Panc1 (cell line): ENCODE measurements at places on chromosomes 1 and 21.

GRCh38 chr21:29330797-29331196 lies 32.1 kb downstream of the BACH1 start:
- no peak for DNase-seq

DNA sequence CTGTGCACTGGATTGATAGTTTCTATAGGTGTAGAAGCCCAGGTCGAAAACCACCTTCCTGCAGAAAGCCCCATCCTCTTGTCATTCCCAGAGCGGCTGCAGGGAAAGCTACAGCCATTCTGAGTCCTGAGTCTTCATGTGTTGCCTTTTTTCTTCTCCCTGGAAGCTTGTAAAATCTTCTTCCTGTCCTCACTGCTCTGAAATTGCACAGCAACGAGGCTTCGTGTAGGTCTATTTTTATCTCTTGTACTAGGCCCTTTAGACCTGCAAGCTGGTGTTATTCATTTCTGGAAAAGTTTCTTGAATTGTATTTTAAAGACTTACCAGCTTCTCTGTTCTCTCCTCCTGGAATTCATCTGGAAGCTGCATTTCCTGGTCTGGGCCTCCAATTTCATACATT lies 44.2 kb upstream of the ETS2 start:
- no peak for DNase-seq

DNA sequence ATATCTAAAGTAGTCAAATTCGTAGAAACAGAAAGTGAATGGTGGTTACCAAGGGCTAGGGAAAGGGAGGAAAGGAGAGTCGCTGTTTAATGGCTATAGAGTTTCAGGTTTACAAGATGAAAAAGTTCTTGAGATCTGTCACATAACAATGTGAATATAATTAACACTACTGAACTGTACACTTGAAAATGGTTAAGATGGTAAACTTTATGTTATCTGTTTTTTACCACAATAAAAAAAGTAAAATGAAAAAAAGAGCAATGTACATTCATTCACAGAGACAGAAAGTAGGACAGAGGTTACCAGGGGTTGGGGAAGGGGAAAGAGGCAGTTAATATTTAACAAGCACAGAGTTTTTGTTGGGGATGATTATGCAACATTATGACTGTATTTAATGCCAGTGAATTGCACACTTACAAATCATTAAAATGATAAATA lies 53.3 kb upstream of the SEC16B start:
- DNase-seq: no peak

DNA sequence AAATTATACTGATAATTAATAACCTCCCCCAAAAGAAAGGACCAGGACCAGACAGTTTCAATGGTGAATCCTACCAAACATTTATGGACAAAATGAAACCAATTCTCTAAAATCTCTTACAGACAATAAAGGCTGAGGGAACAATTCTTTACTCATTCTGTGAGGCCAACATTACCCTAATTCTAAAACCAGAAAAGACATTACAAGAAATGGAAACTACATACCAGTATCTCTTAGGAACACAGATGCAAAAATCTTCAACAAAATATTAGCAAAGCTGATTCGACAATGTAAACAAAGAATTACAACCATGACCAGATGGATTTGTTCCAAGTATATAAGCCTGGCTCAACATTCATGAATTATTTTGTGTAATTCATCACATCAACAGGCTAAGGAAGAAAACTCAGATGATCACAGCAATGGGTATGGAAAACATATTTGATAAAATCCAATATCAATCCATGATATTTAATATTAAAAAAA lies 8.6 kb downstream of the TMED5 start:
- DNase-seq: no peak

- no peak for DNase-seq
Measured at GRCh38 chr1:34711485-34711884, 43.4 kb upstream of the GJB5 start.

GRCh38 chr1:82628887-82629286 lies 828.2 kb downstream of the ADGRL2 start:
- no peak for DNase-seq

- DNase-seq: no peak
Measured at GRCh38 chr1:169648709-169649108, 18.8 kb upstream of the SELP start.

DNA sequence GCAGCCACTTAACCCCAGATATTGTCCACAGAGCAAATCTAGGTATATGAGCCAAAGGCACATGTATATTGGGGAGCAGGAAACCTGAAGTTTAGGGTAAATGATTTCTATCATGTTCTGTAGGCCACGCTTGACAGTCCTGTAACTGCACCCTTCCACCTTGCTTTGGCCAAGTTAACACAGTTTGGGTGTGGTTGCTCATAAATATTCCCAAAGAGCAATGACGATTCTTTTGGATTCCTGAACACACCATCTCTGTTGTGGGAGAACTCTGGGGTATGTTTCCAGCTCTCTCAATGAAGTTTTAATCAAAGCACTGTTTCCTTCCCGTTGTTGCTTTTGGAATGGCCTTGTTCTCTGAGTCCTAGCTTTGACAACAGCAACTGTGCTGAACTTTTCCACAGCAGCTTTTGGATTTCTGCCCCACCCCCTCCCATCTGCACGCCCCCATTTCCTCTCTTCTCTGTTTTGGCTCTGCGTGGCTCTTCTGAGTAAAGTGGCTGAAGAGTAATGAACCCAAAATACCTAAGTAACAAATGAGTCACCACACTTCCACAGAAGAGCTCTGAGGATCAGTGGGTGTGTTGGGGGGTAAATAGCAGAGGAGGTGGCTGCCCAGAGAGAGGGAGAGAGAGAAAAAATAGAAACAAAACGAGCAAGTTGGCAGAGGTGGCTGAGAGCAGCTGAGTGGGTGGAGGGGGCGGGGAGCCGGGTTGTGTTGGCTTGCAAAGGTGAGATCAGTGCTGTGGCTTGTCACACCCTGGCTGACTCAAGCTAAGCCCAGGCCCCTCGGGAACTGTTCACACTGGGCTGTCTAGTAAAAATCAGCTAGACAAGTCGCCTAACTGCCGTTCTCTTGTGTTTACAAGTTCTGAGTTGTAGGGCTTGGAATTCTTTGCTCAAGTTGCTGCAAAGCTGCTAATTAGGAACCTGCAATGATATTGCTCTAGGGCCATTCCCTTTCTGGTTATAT lies 26.9 kb upstream of the RAP1A start:
- DNase-seq: peak; percentile 27

DNA sequence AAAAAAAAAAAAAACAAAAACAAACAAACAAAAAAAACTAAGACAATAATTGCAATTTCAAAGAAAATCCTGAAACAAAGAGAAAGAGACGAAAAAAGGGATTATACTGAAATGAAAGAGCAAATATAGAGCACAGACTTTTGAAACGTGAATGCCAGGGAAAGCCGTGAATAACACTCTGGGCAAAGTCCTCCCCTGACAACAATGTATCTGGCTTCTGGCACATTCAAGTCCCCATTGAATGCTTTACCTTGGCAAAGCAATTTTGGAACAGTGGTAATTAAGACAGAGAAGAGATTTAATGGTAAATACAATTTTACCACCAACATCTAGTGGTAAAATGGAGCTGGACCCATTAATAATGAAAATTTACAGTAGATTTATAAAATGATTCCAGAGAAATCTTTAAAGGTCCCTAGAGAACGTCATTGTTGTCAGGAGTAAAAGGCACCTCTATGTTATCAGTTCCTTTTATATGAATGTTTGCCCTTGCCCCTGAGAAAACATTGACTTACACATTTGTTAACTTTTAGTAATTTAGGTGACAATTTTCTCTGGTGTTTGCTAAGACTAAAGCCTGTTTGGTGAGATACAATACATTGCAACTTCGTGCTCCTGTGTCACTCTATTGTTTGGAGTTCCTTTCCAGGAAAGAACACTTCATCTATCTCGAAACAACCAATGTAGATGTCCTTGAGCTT lies 89.7 kb downstream of the GREM2 start:
- DNase-seq: no peak

DNA sequence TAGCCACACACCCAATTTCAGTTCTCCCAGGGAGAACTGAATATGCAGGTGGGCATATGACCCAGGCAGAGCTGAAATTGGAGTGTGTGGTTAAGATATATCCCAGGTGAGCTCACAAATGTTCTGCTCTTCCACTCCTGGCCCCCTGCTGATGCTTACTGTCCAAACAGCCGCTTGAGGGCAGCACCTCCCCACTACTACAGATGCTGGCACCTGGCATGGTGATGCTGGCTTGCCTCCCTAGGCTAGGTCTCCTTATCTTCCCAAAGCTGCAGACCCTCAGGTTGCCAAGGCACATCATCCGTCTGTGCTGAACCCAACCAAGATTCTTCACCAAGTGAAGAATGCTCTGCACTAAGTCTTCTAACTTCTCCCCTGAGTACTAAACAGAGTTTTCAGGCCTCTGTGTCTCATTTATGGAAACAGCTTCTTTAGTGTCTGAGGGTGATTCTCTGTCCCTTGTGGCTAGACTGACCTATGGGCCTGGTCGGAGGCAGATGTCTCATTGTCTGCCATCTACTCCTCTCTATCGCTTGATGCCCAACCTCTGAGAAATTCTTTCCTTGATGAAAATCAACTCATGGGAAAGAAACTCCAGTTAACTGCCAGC lies 27.2 kb downstream of the XCL1 start:
- DNase-seq: peak; percentile 48

DNA sequence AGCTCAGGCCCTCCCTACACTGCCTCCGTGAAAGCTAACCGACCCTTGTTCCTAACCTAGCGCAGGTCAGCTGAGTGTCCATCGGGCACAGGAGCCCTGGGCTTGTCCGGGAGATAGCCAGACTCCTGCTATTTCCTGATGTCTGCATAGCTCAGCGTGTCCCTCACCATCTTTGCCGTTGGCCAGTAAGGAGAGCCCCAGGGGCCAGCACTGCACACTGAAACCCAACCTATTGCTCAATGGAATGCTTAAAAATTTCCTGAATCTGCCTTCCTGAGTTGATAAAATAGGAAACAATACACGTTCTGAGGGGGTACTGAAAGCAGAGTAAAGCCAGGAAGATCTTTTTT lies 2.2 kb downstream of the RUNX1 start:
- DNase-seq: no peak

GRCh38 chr1:186531561-186532165 lies 70.7 kb upstream of the PDC start:
- DNase-seq: no peak

DNA sequence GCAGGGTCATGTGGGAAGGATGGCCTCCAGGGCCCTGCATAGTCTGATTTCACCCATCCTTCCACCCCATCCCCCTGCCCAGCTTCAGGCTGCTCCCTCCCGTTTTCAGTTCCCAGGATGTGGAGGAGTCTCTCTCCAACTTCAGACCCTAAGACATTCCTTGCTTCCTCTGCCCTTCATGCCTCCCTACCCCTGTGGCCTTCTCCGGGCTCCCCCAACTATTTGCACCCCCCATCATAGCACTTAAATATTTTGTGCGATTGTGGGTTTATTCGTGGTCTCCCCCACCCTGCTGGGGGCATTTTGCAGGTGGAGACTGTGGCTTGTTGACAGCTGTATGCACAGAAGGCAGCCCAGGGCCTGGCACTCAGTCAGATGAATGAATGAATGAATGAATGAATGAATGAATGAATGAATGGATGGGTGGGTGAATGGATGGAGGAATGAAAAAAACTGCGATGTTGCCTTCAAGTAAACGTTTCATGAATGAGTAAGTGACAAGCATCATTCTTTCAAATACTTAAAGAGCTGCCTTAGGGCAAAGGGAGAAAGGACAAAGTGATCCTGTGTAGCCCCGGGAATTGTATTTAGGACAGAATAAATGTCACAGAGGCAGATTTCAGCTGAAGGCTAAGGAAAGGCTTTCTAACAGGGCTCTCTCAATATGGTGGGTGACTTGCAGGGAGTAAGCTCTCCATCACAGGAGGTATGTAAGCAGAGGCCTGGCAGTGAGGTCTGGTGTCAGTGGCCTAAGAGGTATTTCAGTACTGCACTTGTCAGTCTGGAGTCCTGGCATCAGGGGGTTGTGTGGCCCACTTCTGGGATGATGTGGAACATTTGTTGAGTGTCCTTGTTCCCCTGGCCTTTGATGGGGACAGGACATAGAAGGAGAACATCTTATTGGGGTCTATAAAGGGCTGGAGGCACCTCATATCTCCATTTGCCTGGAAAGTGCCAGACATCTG lies 156.4 kb downstream of the PTPRU start:
- DNase-seq: no peak

DNA sequence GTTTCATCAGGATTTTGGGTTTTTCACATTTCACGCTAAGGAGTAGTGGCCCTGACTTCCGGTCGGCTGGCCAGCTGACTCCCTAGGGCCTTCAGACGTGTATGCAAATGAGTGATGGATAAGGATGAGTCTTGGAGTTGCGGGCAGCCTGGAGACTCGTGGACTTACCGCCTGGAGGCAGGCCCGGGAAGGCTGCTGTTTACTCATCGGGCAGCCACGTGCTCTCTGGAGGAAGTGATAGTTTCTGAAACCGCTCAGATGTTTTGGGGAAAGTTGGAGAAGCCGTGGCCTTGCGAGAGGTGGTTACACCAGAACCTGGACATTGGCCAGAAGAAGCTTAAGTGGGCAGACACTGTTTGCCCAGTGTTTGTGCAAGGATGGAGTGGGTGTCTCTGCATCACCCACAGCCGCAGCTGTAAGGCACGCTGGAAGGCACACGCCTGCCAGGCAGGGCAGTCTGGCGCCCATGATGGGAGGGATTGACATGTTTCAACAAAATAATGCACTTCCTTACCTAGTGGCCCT lies 23.1 kb upstream of the TNFRSF1B start:
- DNase-seq: no peak

GRCh38 chr1:166695115-166695514 lies 144.2 kb upstream of the POGK start:
- no peak for DNase-seq

DNA sequence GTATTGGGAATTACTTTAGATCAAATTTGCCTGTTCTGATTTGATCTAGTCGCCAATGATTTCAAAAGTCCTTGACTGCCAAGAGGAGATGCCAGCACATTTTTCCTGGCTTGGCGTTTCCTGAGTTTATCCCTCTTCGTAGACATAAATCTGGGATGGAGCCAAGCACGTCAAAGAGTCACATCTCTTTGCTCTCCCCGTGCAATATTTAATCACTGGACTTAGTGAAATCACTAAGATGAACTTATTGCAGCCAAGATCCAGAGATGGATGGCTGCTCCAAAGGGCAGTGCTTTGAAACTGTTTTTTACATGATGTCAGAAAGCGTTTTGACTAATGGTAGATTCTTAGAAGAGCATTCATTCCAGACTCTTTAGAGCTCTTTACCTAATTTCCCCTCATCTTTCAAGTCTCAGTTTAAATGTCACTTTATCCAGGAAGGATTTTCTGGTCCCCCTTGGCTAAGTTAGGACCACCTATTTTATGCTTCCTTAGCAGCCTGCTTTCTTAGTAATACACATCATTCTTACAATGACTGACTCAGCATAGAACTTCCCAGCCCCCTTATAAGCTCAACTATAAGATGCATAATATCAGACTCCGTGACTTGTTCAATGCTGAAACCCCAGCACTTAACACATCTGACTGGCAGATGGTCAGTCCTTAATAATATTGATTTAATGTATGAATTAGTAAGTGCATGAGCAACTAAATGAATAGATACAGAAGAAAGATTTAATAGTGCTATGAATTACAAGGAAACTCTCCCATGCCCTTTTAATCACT lies 94.4 kb upstream of the GREM2 start:
- DNase-seq: no peak

GRCh38 chr1:84583648-84584047 lies 9.4 kb upstream of the CTBS start:
- DNase-seq: no peak

GRCh38 chr1:11027316-11027715 lies 14.9 kb downstream of the TARDBP start:
- DNase-seq: no peak

GRCh38 chr21:31750843-31751242 lies 18.9 kb upstream of the SCAF4 start:
- no peak for DNase-seq

GRCh38 chr1:151802372-151802771 lies 2.8 kb downstream of the LINGO4 start:
- no peak for DNase-seq
